Activated CD4-positive, CD25-positive, alpha-beta regulatory T cell (primary cell): ENCODE measurements at places on chromosomes 2 and 18.

- DNase-seq = no peak
These were observed 50.3 kb downstream of the CAPN13 start for GRCh38 chr2:30756971-30757370.

DNA sequence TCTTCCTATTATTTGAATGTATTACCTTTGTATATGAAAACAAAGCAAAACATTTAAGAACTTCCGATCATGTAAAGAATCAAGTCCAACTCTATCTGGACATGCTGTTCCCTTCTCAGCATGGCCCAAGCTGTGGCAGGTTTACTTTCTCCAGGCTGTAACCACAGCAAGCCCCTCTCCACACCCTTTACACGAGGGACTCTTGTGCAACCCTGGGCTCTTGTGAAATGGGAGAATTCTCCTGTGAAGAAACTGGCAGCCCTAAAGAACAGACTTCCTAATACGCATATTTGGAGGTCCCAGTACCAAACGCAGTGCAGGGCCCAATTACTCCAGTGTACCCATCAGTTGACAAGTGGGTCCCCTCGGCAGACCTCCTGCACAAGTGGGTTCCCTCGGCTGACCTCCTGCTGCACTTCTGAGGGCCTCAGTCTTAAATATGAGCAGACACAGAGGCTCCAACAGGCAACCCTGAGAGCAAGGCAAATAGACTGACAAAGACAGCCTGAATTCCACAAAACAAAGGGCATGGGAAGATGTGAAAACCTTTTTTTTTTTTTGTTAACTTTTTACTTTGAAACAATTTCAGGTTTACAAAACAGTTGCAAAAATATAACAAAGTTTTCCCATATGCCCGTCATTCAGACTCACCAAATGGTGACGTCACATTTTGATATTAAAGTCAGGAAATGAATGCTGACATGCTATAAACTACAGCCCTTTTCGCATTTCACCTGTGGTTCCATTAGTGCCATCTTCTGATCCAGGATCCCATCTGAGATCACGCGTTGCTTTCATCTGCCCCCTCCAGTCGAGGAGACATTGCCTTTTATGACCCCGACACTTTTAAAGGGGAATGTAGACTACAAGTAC lies 78.2 kb downstream of the FBXO15 start:
- DNase-seq = no peak

GRCh38 chr2:239938651-239939486 lies 86.3 kb downstream of the NDUFA10 start:
- DNase-seq = no peak

DNA sequence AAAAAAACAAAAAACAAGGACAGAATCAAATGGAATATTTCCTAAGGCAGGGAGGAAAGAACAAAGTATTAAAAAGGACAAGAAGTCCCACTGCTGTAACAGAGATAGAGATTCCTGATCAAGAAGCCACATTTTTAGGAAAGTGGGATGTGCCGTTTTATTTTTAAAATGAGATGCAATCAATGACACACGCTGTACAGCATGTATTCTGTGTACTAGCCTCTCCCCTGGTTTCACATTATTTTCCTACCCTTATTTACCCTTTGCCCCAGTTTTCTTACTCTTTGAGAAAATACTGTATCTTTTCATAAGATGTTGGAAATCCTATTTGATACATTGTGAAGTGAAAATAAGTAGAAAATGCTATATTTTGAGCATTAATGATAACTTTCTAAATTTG lies 45.8 kb downstream of the E2F6 start:
- DNase-seq = no peak

DNA sequence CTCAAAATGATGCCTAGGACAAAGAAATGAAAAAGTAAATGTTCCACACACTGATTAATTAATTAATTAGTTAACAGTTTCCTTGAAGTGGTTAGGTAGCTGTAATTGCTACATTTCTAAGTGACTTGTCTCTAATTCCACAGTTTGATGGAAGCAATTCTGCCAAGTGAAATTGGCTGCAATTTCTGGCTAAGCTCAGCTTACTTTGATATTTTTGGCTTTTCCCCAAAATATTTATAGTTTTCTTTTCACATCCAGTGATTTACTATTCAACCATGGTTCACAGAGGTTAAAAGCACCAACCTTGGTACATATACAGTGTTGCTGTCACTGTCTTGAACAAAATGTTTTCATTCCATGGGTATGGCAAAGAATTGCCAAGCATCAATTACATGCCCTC lies 459.5 kb upstream of the CDH20 start:
- no peak for DNase-seq
